ENCODE measurements at places on chromosomes 3 and 15.
A peak's percentile ranks its signal among the peaks of the same experiment; 100 is the strongest.

DNA sequence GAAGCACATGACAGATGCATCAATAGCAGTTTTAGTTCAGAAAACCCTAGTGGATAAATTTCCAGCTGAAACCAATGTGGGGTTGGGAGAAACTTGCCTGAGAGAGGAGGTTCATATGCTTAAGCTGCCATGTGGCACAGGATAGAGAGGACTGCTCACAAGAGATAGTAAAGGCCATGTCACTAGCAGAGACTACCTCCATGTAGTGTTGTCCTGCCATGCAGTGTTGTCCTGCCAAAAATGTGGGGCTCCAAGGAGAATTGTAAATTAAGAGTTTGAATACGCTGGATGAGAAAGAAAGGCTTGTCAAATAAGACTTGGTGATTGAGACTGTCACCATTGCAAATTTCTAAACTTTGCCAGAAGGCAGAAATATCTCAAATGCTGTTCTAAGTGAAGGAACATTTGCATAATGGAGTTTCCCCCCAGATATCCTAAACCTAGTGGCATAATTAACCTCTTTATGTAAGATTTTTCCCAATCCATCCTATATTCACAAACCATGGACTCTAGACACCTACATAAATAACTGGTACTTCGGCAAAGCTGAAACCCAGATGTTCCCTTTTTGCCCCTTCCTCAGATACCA lies 938.3 kb upstream of the ALCAM start:
- DNase-seq = no peak

GRCh38 chr3:63955830-63956545 lies 43.8 kb upstream of the SCAANT1 start:
- DNase-seq = no peak

DNA sequence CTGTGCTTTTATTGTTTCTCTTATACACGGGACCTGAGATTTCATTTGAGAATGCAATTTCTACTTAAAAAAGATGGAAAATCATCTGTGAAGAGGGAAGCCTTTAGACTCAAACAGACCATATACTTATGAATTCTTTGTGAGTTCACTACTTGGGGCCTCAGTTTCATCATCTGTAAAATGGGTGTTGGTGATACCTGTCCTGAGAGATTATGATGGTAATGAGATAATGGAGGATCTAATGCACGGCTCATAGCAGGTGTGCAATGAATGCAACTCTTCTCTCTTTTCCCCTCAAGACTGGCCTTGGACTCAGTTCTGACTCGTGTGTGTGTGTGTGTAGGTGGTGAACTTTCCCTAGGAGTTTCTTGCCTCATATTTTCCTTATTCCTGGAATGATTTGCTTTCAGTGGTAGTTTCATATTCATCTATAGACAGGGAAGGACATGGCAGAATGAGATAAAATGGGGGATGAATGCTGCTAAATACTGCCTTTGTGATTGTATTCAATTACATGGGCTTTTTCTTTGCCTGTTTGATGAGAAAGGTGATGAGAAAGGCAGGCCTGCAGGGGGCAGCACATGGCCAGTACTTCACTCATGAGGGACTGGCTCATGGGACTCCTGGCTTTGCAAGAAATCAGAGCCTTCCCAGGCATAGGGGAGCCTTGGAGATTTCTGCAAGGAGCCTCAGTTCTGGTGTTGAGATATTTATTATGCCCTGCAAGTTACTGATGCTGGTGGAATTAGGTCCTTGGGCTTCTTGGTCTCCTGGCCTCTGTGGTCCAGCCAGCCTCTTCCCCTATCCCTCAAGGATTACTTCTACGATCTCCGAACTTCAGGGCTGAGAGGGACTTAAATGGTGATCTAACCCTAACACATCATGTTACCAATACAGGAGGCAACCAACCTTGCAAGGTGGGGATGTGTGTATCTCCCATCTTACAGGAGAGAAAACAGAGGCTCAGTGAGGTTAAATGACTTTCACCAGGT lies 70.7 kb downstream of the RPLP1 start:
- peak; percentile 57 for DNase-seq

- DNase-seq = no peak
Measured at GRCh38 chr3:52328536-52329080, 12.5 kb downstream of the DNAH1 start.

GRCh38 chr15:96334017-96334704 lies 3.7 kb downstream of the NR2F2 start:
- DNase-seq = no peak

GRCh38 chr3:81823882-81824395 lies 62.5 kb upstream of the GBE1 start:
- DNase-seq = no peak

DNA sequence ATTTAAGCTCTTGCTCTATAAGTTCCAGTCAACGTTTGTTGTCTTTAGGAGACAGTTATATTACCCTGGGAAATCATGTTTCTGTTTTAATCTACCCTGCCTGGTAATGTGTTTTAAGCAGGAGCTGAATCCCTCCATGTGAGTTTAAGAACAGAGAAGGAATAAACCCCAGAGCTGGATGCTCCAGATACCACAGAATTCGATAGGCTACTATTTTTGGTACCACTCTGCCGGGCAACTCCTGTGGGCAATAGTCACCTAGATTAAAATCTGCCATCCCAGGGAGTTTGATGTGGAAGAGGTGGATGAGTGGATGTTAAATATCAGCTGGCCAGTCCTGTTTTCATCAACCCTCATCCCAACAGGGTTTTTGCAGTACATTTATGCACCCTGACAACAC lies 20.4 kb downstream of the NUDT16 start:
- no peak for DNase-seq

Measured in stimulated activated CD4-positive, alpha-beta T cell treated with anti-CD3 and anti-CD28 coated beads, Interleukin-1b, Interleukin-23, amount 100 ng/mL, for 4 hours (primary cell).